ENCODE measurements at places on chromosomes 4 and X. TPM values are rescaled to one million over a fixed set of nuclear protein-coding genes. Genes with fewer than 3 reads are reported as not detected.

The STK32B gene
- total RNA-seq = 0.20 TPM

The VCX gene
- not detected for total RNA-seq

The PAGE5 gene
- total RNA-seq = 0.53 TPM

The PGAM4 gene
- total RNA-seq = not detected

The CRMP1 gene
- total RNA-seq = not detected

The SERTM2 gene
- not detected for total RNA-seq

The MTNR1A gene
- total RNA-seq = not detected

The ASB11 gene
- total RNA-seq = not detected

The CT55 gene
- not detected for total RNA-seq

The DUX4 gene
- not detected for total RNA-seq

The SUPT20HL2 gene
- not detected for total RNA-seq

The NUP54 gene
- total RNA-seq = 39.6 TPM

The RTL3 gene
- total RNA-seq = not detected

The DKC1 gene
- 63.2 TPM for total RNA-seq

The MAGEB17 gene
- total RNA-seq = not detected

The CDS1 gene
- total RNA-seq = 0.47 TPM

The HS3ST1 gene
- not detected for total RNA-seq

The PCDH18 gene
- 0.43 TPM for total RNA-seq

The MORC4 gene
- 11.1 TPM for total RNA-seq

The SLC38A5 gene
- total RNA-seq = 35.7 TPM

The ANK2 gene
- 0.28 TPM for total RNA-seq

The SYNPO2 gene
- 1.6 TPM for total RNA-seq

The SPANXD gene
- total RNA-seq = not detected

The SPANXB1 gene
- total RNA-seq = not detected
